ENCODE measurements at places on chromosomes 1 and 21. TPM values are rescaled to one million over a fixed set of nuclear protein-coding genes. Genes with fewer than 3 reads are reported as not detected.

The TEX38 gene
- total RNA-seq: not detected

The TNFRSF1B gene
- total RNA-seq: 190 TPM

The CHRNB2 gene
- not detected for total RNA-seq

The TTC34 gene
- 1.6 TPM for total RNA-seq

The LIPI gene
- not detected for total RNA-seq

DNA sequence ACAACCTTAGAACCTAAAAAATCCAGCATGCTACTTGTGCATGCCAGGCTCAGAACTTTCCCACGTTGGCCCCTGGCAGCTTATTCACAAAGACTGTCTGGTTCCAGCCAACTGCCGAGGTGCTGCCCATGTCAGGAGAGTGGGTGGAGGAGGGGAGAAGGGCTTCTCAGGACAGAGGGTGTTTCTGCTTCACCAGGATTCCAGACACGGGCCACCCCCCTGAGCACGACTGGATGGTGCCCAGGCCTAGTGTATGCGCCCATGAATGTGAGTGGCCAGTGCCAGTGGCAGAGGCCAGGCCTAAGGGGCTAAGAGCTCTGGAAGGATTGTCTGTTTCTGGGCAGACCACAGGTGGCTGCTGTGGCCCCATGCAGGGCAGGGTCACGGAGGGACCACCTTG, 148.2 kb upstream of the COL6A1 start:
- DNase-seq: no peak

GRCh38 chr1:45244660-45245059, 38.3 kb upstream of the ZSWIM5 start:
- DNase-seq: no peak

DNA sequence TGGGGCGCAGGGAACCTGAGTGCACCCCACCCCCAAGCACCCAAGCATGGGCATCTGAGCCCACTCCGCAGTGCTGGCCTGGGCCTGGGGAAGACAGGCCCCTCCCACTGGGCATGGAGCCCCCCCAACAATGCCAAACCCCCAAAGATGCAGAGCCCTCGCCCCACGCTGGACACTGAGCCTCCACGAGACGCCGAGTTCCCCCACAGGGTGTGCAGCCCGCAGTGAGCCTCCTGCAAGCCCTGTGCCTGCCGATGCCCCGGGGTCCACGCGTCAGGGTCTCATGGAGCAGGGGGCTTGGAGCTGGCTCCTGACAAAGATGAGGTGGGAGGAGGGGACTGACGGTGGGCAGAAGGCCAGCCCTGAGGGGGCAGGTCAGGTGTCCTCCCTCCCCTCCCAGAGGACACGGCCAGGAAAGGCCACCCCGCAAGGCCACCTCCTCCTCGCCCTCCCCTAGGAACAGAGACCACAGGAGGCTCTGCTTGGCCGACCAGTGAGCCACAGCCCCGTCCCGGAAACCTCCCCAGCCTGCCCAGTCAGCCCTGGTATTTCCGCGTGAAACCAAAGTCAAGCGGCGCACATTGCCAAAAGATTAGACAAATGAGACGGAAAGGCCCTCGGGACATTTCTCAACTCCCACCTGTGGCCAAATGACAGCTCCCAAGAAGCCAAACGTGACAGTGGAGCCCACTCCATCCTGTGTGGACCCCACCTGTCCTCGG, 33.4 kb downstream of the MEGF6 start:
- DNase-seq: no peak

GRCh38 chr1:71037829-71038620, 9.6 kb downstream of the PTGER3 start:
- no peak for DNase-seq

GRCh38 chr1:25456502-25456901, 25.8 kb downstream of the MACO1 start:
- DNase-seq: no peak

GRCh38 chr1:188406636-188407035, 1577.9 kb downstream of the PLA2G4A start:
- DNase-seq: no peak

DNA sequence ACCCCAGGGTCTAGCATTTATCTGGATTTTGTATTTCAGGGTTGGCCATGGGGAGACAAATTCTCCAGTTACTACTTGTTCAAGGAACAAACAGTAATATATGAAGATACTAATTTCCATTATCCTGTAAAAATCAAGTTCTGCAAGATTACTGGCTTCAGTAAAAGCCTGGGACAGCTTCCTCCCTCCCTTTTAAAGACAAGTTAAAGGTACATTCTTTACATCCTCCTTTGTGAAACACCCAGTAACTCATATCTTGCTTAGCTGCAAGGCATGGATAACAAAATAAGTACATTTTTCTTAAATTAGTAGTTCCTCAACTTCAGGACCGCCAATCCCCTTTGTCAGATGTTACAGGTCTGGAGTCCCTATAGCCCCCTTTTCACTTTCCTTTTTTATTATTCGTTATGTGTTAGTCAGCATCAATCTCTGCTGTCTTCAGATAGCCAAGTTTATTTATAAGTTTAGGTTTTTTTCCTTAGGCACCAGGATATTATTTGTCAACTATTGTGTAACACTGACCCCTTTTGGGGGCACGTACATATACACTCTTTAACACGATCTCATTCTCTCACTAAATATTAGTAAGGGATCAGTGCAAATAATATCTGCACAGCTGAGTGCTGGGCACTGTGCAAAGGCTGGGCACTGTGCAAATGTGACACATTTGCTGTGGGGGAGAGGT, 9.8 kb downstream of the ERRFI1 start:
- no peak for DNase-seq

DNA sequence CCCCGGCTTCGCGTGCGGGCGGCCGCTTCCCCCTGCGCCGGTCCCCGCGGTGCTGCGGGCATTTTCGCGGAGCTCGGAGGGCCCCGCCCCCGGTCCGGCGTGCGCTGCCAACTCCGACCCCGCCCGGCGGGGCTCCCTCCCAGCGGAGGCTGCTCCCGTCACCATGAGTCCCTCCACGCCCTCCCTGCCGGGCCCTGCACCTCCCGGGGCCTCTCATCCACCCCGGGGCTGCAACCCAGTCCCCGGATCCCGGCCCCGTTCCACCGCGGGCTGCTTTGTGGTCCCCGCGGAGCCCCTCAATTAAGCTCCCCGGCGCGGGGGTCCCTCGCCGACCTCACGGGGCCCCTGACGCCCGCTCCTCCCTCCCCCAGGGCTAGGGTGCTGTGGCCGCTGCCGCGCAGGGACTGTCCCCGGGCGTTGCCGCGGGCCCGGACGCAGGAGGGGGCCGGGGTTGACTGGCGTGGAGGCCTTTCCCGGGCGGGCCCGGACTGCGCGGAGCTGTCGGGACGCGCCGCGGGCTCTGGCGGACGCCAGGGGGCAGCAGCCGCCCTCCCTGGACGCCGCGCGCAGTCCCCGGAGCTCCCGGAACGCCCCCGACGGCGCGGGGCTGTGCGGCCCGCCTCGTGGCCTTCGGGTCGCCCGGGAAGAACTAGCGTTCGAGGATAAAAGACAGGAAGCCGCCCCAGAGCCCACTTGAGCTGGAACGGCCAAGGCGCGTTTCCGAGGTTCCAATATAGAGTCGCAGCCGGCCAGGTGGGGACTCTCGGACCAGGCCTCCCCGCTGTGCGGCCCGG, 159.2 kb downstream of the RUNX1 start:
- DNase-seq: peak; percentile 63

- DNase-seq: no peak
Measured at GRCh38 chr1:180402001-180402400, 100.4 kb downstream of the ACBD6 start.

DNA sequence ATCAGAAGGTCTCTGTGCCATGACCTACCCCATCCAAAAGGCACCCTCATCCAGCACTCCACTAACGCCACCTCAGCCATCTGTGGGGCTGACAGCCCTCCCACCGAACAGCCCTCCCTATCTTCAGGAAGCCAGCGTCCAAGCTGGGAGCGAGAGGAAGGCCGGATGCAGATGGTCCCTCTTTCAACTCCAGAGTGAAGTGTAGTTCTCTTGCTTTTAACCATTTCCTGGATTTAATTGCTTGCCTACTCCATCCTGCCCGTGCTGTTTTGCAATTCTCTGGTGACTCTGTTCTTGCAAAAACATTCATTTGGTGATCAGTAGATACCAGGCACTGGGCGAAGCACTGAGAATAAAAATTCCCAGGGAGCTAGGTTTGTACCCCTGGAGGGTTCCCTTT, 8.2 kb upstream of the DYRK1A start:
- no peak for DNase-seq

GRCh38 chr1:64323054-64323453, 119.6 kb downstream of the UBE2U start:
- no peak for DNase-seq

GRCh38 chr1:242523719-242524570, 552 bp downstream of the PLD5 start:
- DNase-seq: no peak

DNA sequence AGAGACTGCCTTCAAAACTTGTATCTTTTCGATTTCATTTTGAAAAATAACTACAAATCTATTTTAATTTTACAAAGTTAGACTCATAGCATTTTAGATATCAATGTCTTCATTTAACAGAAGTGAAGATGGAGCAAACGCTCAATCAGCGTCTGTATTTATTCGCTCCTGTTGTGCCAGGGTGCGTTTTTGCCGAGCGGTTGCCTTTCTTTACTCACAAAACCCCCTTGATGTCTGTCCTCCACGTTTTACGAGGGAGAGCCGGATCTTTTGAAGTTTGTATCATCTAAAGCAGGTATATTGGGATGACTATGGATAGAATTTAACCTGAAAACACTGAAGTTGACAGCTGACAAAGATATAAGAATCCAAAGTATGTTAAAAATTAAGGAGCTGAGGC, 44.6 kb downstream of the MRPL39 start:
- no peak for DNase-seq

GRCh38 chr1:246800756-246801155, 76.5 kb downstream of the SCCPDH start:
- DNase-seq: no peak

DNA sequence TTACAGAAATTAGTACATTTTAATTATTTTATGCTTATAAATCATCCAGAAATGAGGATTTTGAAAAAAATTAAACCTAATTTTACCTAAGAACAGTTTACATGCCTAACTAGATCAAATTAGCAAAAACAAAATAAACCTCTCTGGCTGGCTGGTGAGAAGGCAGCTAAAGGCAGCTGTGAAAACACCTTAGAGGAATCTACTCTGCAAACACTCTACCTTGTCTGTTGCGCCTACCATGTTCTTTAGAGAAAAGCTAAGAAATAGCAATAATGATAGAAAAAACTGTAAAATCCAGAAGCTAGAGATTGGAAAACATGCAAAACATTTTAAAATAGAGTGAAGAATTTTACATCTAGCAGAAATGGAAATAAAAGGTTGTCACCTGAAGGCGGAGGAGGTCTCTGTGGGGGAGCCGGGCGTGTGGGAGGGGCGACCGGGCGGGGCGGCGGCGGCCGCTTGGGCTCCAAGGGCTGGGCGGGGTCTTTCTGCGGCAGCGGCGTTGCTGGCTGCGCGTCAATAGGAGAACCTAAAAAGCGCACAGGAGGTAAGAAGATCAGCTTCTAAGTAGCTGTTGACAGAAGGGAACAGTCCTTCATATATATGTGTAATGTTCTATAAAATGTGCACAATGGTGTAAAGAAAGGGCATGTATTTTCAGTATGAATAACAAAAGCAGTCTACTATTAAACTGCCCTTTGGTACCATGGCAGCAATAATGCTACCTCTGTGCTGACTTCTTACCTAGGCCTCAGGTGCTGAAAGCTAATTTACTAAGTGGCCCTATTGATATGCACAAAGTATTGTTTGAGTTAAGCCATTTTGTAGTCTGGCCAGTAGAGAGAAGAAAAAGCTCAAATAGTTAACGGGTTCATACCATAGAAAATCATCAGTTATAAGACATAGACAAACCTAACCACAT, 33.3 kb upstream of the CFAP298 start:
- no peak for DNase-seq

DNA sequence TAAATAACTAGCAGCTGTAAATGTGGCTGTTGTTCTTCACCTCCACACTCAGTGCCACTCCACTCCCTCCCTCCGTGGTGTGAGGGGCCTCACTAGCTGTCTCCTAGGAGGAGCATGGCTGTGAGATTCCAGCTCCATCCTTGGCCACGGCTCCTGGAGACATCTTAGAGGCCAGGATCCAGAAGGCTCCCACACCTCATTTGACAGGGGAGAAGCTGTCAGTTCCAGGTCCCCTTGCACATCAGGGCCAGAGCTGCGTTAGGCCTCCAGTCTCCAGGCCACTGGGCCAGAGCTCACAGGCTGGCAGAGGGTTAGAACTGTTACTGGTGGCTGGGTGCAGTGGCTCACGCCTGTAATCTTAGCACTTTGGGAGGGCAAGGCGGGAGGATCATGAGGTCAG, 15.0 kb downstream of the PCSK9 start:
- DNase-seq: no peak
